ENCODE measurements at places on chromosomes 11 and 22. TPM values are rescaled to one million over a fixed set of nuclear protein-coding genes. Genes with fewer than 3 reads are reported as not detected.

Gene ARHGAP20
- total RNA-seq = 0.02 TPM

Gene OR6A2
- total RNA-seq = not detected

GRCh38 chr11:67586568-67587250, 3.1 kb downstream of the GSTP1 start:
- no peak for DNase-seq

GRCh38 chr11:2958251-2958650, 29.0 kb upstream of the PHLDA2 start:
- no peak for DNase-seq

Gene DNAJB13
- total RNA-seq = 0.29 TPM

GRCh38 chr11:76623884-76624419, 46.6 kb downstream of the LRRC32 start:
- no peak for DNase-seq

- DNase-seq = no peak
Observed at GRCh38 chr11:121590772-121591404, 138.1 kb upstream of the SORL1-AS1 start.

Gene P2RY2
- total RNA-seq = not detected

Gene KRTAP5-4
- not detected for total RNA-seq

Gene C11orf91
- not detected for total RNA-seq

Gene OR5B2
- total RNA-seq = not detected

- no peak for DNase-seq
Observed at GRCh38 chr11:42923651-42924050, 388.1 kb upstream of the API5 start.

Gene VWA5A
- total RNA-seq = 4.8 TPM

- no peak for DNase-seq
Observed at GRCh38 chr11:2191883-2192282, 20.3 kb upstream of the TH start.

All from activated CD8-positive, alpha-beta memory T cell treated with anti-CD3 and anti-CD28 coated beads, Interleukin-2, amount 10 ng/mL, durations not matched to agents 7 days and 5 days (primary cell).